AG04449 (cell line): ENCODE measurements at places on chromosomes 4 and X.
A peak's percentile ranks its signal among the peaks of the same experiment; 100 is the strongest.

- DNase-seq: no peak
Observed at GRCh38 chr4:93897559-93897958, 69.0 kb downstream of the ATOH1 start.

GRCh38 chr4:184968366-184968765 lies 49.9 kb upstream of the HELT start:
- no peak for DNase-seq

DNA sequence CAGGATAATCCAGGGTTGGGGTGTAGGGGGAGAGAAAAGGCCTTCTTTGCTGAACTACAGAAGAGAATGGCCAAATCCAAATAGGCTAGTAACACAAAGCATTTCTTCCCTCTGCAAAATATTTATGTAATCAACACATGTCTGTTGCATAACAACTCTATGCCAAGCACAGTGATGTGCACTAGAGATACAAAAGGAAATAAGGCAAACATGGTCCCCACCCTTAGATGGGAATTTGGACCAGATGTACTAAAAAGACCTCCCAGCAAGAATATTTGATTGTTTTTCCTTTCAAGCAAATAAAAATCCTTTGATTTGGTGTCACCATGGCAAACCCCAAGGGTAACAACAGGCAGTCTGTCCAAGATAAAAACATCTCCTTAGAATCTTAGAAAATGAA lies 177.6 kb upstream of the FGF13 start:
- DNase-seq: no peak

- DNase-seq: no peak
Observed at GRCh38 chr4:37602454-37603069, 83.6 kb downstream of the RELL1 start.

- DNase-seq: no peak
Observed at GRCh38 chrX:78555401-78555980, 103.6 kb downstream of the RTL3 start.

GRCh38 chrX:50877310-50877709 lies 33.2 kb upstream of the BMP15 start:
- DNase-seq: peak; percentile 4

DNA sequence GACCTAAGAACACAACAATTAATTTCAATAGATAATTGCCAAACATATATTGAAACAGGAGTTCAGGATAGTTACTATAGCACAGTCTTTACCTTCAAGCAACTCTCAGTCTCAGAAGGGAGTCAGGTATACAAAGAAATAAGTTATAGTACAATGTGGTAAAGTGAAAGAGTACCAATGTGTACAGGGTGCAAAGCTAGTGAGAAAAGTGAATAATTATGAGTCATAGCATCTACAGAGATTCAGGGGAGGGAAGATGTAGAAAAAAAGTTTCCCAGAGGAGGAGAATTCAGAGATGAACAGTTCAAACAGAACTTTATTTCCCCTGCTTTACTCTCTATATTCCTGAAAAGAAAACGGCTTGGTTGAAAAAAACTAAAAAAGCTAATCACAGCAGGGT lies 22.7 kb upstream of the DKK2 start:
- DNase-seq: no peak

DNA sequence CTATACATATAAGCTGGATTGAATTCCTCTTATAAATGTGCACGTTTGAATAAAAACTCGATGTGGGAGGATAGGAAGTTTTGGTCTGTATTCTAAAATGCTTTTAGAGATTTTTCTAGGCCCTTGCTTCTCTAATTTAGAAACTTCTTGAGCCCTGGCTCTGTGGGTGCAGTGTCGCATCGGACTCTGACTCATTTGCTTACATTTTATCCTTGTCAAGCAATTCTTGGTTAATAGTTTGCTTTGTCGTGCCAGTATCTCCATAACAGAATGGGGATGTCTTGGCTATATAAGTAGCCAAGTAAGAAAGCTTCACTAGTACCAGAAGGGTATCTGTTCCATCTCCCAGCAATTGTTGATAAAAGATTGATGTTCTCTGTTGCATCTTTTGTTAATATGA lies 10.7 kb downstream of the SGMS2 start:
- no peak for DNase-seq

GRCh38 chr4:150242820-150243458 lies 164.7 kb downstream of the DCLK2 start:
- DNase-seq: no peak

- no peak for DNase-seq
Observed at GRCh38 chr4:147787204-147787603, 55.3 kb downstream of the ARHGAP10 start.

DNA sequence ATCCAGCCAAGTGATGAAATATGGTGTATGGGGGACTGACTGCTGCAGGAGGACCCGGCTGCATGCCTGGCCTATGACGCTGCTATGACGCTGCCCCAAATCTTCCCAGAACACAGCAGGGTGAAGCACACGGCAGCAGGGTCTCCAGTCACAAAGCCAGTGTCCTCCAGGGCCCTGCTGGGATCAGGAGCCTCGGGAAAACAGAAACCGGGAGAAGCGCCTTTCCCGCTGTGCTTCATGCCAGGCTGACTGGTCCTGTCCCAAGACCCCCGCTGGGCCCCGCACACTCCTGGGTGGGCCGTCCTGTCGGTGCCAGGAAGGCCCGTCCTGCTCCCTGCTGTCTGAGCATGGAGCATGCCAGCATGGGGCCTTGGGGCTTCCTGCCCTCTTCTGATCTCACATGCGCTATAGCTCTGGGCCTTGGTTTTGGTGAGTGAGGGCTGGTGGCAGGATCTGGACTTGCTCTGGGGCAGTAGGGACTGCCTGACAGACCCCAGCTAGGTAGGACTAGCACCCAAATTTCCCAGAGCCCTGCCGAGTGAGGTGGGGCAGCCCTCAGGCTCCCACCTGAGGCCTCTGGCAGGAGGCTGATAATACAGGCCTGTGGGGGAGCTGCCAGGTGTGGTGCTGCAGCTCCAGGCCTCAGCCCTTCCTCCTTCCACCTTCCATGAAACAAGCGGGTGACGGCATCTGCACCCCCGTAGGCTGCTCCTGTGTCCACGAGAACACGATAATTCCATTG lies 64.0 kb downstream of the ACOX3 start:
- DNase-seq: no peak

DNA sequence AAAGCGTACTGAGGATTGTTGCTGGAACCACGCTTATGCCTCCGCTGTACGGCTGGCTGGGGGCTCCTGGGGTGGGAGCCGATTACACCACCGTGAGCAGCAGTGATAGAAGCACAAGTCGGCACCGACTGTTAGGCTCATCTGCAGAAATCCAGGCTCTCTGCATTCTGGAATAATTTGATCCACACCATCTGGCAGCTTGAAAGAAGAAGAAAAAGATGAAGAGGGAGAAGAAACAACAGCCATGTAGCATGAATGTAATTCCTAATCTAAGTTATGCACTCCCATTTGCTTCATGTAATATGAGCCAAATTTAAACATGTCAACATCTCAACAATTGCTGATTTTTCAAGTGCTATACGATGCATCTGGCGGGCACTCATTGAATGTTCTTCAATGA lies 84.6 kb upstream of the DHX15 start:
- DNase-seq: no peak

DNA sequence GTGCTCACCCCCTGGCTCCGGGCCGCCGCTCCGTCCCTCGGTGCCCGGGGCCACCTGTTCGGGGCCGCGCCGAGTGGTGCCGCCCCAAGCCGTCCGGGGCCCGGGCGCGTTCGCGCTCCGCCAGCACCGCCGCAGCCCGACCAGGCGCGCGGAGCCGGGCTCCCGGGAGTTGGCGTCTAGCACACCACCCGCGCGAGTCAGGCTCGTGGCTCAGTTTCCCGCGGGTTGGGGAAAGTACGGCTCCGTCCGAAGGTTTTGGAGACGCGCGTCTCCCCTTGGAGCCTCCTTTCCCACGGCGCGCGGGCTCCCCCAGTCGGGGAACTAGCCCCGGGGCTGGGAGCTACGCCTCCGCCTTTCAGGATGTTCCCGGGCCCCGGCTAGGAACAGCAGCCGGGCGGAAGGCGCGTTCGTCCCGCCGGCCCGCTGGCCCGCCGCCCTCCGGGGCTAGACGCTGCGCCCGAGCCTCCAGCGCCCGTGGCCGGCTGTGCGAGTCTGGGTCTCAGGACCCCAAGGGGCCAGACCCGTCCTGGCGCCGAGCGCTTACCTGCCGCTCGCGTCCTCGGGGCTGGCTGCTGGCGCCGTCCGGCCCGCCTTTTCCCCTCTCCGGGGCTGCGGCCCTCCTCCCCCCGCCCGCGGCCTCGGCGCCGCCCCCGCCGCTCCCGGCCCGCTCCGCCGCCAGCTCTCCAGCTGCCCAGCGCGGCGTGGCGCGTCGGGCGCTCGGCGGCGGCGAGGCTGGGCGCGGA lies at the start of gene ADGRG2:
Gene ADGRG2, minus strand, starts transcription at position 571 of the 743 bp plus-strand sequence. CDS start 53,634 bp downstream, outside the sequence.
- DNase-seq: no peak

DNA sequence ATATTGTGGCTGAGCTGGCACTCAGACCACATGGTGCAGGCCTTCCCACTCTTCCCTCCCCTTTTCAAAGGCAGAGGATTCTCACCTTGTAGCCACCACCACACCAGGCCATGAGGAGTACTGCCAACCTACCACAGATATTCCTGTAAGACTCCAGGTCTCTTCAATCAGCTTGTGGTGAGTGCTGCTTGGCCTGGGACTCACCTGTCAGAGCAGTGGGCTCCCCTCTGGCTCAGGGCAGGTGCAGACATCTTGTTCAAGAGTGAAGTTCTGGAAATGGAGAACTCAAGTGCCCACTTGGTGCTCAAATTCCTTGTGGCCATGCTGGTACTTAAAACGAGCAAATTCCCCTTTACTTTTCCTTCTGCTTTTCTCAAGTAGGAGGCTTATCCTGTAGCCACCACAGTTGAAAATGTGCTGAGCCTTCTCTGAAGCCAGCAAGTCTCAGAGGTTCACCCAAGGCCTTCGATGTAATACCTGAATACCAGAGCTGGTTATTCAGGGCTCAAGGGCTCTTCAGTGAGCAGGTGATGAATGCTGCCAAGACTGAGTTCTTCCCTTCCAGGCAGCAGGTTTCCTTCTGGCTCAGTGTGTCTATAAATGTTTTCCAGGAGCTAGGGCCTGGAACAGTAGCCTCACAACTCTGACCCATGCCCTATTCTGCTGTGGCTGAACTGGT lies 212.9 kb downstream of the TEX13C start:
- no peak for DNase-seq
